ENCODE measurements at places on chromosomes 12 and 14. TPM values are rescaled to one million over a fixed set of nuclear protein-coding genes. Genes with fewer than 3 reads are reported as not detected.
A peak's percentile ranks its signal among the peaks of the same experiment; 100 is the strongest.

DNA sequence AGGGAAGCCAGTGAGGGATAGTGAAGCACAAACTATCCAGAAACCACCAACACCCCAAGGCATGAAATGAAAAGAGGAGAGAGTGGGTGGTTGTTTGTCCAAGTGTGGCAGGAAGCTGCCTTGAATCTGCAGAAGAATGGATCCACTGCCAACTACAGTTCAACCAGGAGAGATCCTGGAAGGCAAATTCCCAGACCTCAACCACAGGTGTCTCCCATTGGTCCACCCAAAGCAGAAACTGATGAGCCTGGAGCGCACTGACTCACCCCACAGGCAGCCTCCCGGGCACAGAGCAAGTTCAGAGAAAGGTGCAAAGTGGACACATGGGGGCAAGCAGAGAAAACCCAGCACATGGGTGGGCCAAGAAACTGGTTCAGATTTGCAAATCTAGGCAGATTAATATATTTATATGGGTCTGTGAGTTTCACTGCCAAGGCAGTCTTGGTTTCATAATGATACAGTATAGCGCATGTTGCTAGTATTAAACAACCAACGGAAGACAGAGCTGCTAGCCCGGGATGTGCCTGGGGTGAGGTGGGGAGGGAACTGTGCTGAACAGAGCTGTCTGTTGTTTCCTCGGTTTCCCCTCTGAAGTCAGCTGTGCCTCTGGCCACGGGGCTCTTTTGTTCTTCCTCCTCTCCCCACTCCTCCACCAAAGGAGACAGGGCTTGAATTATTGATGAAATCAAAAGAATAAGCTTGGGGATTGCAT lies 416.2 kb upstream of the CCDC196 start:
- H3K4me3 ChIP-seq: no peak overlapping the region
- no peaks in the 10 kb centered on the region for H3K36me3 ChIP-seq
- H3K27ac ChIP-seq: no peak overlapping the region
- DNase-seq: no peak
- no peaks in the 10 kb centered on the region for H3K27me3 ChIP-seq

- H3K36me3 ChIP-seq: no peaks in the 10 kb centered on the region
- no peak for DNase-seq
- no peaks in the 10 kb centered on the region for H3K27me3 ChIP-seq
- no peak overlapping the region for H3K4me3 ChIP-seq
- H3K27ac ChIP-seq: peak overlapping the region; percentile 65
Measured at GRCh38 chr14:64654246-64654900, 49.9 kb upstream of the PLEKHG3 start.

- no peaks in the 10 kb centered on the region for H3K27me3 ChIP-seq
- DNase-seq: no peak
- no peak overlapping the region for H3K4me3 ChIP-seq
- H3K36me3 ChIP-seq: no peaks in the 10 kb centered on the region
- no peak overlapping the region for H3K27ac ChIP-seq
Measured at GRCh38 chr12:2297658-2298057, 244.9 kb downstream of the CACNA1C start.

- H3K36me3 ChIP-seq: no peaks in the 10 kb centered on the region
- H3K4me3 ChIP-seq: peak overlapping the region; percentile 8
- H3K27ac ChIP-seq: no peak overlapping the region
- DNase-seq: no peak
Measured at GRCh38 chr14:100067971-100068959, 3.0 kb downstream of the EVL start.

GIT2 gene
- total RNA-seq: 71.5 TPM

OAS2 gene
- 21.2 TPM for total RNA-seq

GRIN2B gene
- not detected for total RNA-seq

Data from thoracic aorta (tissue), 2 donors.